Cardiac fibroblast (primary cell): ENCODE measurements at places on chromosomes 12 and 14.
A peak's percentile ranks its signal among the peaks of the same experiment; 100 is the strongest.

DNA sequence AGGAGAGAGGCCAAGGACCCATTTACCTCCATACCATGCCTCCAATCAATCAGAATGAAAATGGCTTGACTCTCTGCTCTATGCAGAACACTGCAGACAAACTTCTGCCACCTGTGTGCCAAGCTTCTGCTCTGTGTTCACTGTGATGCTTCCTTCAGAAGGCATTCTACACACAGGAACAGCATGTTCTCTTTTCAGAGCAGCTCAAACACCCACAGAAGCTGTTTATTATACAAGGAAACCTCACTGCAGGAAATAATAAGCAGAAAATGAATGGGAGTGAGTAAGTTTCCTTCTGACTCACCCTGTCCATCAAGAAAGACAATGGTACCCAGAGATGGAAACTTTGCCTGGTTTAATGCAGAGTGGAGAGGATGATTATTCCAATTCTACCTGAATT lies 2.4 kb upstream of the ESR2 start:
- DNase-seq, result peak; percentile 74

- no peak for DNase-seq
These were observed 891 bp downstream of the PLEKHA5 start for GRCh38 chr12:19130224-19131024.

GRCh38 chr14:104436047-104436591 lies 143.4 kb upstream of the C14orf180 start:
- peak; percentile 9 for DNase-seq

- peak; percentile 73 for DNase-seq
These were observed 26.8 kb downstream of the TMEM63C start for GRCh38 chr14:77208291-77208978.

- DNase-seq, result no peak
These were observed 436.9 kb downstream of the RMST start for GRCh38 chr12:97899529-97899928.
